Progenitor cell of endocrine pancreas (in vitro differentiated cells): ENCODE measurements at places on chromosomes 11 and 22. TPM values are rescaled to one million over a fixed set of nuclear protein-coding genes. Genes with fewer than 3 reads are reported as not detected.

DNA sequence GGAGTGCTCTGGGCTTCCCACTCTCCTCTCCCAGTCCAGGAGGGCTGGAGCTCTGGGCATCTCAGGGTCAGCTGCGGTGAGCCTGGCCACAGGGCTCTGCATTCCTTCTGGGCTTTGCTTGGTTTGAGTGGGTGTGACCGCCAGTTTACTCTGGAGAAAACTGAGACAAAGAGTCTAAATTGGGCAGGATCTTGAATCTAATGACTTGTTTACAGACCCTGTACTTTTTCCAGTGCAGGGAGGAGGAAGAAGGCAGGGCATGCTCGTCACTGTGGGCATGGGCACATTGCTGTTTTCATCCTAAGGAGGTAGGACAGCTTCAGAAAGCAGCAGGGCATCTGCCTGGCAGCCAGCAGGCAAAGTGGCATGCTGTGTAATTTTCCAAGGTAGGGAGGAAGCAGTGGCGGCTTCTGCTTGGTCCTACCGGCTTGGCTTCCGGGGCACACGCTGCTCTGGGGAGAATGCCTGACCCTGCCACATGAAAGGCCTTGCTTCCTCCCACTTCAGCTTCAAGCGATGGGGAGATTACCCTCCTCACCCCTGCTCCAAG, 22.9 kb downstream of the FLI1 start:
- no peak for DNase-seq
- no peaks in the 10 kb centered on the region for H3K36me3 ChIP-seq
- H3K4me1 ChIP-seq, result peaks cover 30% of the 10 kb centered on the region

GRCh38 chr11:59187587-59187986, 15.7 kb downstream of the DTX4 start:
- DNase-seq, result no peak
- peaks cover 37% of the 10 kb centered on the region for H3K4me1 ChIP-seq
- H3K4me3 ChIP-seq, result no peak overlapping the region
- H3K27me3 ChIP-seq, result no peaks in the 10 kb centered on the region

APOBEC3H gene
- not detected in 2 replicates for total RNA-seq

DNA sequence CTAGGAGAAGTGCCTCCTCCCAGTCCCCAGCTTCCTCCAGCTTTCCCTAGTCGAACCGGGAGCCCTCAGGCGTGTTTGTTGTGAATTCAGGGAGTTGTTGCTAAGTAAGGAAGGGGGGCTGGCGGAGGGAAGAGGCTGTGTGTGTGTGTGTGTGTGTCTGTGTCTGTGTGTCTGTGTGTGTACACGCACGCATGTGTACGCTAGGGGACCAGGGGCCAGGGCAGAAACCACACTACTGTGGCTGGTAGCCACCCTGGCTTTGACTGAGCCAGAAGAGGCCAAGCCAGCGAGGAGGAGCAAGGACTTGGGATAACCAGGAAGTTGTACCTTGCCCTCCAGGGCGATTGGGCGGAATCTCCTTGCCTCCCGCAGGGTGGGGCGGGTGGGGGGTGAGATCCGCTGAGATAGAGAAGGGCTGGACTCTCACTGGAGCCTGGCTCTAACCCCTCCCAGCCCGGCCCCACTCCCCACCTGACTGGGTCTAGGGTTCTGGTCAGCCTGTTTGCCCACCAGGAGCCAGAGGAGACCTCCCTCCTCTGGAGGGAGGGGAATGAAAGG, 7.5 kb downstream of the BCL9L start:
- H3K4me1 ChIP-seq, result peaks cover 62% of the 10 kb centered on the region
- no peak for DNase-seq
- H3K27ac ChIP-seq, result peak overlapping the region; percentile 91
- no peaks in the 10 kb centered on the region for H3K36me3 ChIP-seq
- H3K27me3 ChIP-seq, result no peaks in the 10 kb centered on the region

- no peak overlapping the region for H3K4me3 ChIP-seq
- peaks cover 7% of the 10 kb centered on the region for H3K4me1 ChIP-seq
- H3K36me3 ChIP-seq, result peaks cover 2% of the 10 kb centered on the region
Measured at GRCh38 chr11:67601098-67601497, 5.6 kb upstream of the NDUFV1 start.

- H3K4me3 ChIP-seq, result no peak overlapping the region
- no peak for DNase-seq
Measured at GRCh38 chr11:109075976-109076375, 346.0 kb upstream of the C11orf87 start.

C22orf15 gene
- not detected in 2 replicates for total RNA-seq

- peaks cover 3% of the 10 kb centered on the region for H3K36me3 ChIP-seq
- H3K4me1 ChIP-seq, result peaks cover 4% of the 10 kb centered on the region
- H3K27ac ChIP-seq, result peak overlapping the region; percentile 86
- no peak for DNase-seq
- no peaks in the 10 kb centered on the region for H3K27me3 ChIP-seq
- H3K4me3 ChIP-seq, result peak overlapping the region; percentile 85
Measured at GRCh38 chr11:2400762-2401435, 349 bp downstream of the TSSC4 start.

OR5F1 gene
- not detected in 2 replicates for total RNA-seq

F2 gene
- 21.8 and 22.8 TPM in 2 replicates for total RNA-seq

MAJIN gene
- not detected in 2 replicates for total RNA-seq

DNA sequence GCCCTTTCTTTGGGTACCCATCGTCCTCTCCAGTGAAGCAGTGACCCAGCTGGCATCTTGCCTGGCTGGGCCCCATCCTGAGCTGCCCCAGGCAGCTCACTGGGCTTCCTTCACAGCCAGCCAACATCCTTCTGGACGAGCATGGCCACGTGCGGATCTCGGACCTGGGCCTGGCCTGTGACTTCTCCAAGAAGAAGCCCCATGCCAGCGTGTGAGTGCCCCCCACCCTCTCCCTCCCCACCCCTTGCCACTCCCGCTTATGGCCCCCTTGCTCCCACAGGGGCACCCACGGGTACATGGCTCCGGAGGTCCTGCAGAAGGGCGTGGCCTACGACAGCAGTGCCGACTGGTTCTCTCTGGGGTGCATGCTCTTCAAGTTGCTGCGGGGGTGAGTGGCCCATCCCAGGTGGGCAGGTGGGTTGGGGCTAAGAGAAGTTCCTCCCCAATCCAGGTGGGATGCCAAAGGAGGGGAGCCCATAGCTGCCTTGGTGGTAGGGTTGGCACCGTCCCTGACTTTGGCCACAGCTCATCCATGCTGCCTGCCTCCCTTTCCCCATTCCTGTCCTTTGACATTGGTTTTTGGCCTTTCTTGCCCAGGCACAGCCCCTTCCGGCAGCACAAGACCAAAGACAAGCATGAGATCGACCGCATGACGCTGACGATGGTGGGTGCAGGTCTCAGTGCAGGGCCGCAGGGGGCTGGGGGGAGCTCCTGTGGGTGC, 6.8 kb upstream of the ANKRD13D start:
- H3K4me1 ChIP-seq, result peaks cover under 1% of the 10 kb centered on the region
- no peak overlapping the region for H3K27ac ChIP-seq
- H3K36me3 ChIP-seq, result peaks cover 6% of the 10 kb centered on the region

DNA sequence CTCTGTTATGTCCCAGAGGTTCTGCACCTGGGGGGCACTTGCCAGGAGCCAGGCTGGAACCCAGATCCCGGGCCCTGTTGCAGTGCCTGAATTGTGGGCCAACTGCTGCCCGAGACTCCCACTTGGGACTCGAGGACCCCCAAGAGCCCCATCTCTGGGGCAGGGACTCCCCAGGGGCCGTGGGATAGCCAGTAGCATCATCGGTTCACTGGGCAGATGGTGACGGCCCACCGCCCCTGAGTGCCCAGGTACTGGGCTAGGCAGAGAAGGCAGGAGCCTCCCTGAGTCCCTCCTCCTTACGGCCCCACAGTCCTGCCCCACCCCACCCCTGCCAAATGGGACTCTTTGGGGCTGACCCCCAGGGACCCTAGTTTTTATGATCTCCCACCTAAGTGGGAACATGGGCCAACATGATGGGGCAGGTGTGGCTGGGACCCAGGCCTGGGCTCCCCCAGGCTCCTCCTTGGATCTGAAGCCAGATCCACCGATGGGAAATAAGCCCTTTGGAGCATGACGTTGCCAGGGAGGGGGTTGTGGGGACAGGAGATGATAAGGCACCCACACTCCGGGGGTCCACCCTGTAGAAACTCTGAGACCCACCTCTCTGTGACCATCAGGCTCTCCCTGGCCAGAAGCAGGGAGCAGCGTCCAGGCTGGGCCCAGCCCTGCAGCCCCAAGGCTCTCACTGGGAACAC, 94.5 kb upstream of the FGF3 start:
- peaks cover 31% of the 10 kb centered on the region for H3K27me3 ChIP-seq
- H3K36me3 ChIP-seq, result no peaks in the 10 kb centered on the region
- no peak overlapping the region for H3K27ac ChIP-seq
- no peaks in the 10 kb centered on the region for H3K4me1 ChIP-seq

SCGB1D2 gene
- total RNA-seq, result not detected in 2 replicates

MCM5 gene
- 84.8 and 92.8 TPM in 2 replicates for total RNA-seq

DNA sequence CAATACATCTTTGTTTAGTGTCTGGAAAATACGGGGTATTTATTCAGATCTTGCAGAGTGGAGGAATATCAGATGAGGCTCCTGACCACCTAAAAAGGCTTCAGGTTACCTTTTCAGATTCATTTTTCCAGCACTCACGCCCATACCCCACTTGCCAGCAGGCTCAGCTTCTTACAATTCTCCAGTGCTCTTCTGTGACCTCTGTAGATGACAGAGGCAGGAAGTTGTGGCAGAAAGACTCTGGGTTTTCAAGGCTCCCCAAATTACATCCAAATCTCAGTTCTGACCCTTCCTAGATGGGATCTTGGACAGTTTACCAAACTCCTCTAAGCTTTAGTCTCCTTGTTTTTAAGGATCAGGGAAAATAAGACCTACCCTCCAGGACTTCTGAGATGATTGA, 61.1 kb downstream of the SYTL2 start:
- H3K4me3 ChIP-seq, result no peak overlapping the region
- H3K36me3 ChIP-seq, result no peaks in the 10 kb centered on the region
- DNase-seq, result no peak
- H3K4me1 ChIP-seq, result peaks cover 5% of the 10 kb centered on the region
- peaks cover 53% of the 10 kb centered on the region for H3K27me3 ChIP-seq

DNA sequence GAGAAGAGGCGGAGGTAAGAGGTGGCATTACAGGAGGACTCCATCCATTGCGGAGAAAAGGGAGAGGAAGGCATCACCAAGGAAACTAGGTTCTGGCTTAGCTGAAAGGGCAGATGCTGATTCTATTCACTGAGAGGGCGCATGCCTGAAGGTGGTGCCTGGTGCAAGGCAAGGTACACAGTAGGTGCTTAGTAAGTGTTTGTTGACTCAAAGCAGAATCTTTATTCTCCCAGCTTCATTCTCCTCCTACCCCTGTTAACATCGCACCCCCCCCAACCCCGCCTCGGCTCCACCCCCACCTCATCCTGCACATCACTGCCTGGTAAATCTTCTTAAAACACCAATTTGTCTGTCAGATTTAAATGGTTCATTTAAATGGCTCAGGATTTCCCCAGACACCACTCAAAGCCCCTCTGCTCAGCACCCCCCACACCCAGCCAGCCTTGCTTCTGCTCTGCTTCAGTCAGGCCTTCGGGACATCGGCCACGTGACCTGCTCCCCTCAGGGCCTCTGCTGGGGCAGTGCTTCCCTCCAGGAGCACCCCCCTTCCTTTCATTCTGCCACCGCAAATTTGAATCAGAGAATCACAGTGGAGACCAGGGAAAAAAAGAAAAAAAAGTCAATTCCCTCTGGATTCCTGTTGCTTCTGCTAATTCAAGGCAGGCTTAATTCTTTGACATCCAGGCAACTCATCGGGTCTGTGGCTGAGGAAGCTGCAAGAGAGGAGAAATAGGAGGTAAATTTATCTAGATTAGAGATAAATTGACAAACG, 17.8 kb upstream of the RCN1 start:
- peaks cover 22% of the 10 kb centered on the region for H3K27me3 ChIP-seq
- no peak for DNase-seq
- no peaks in the 10 kb centered on the region for H3K36me3 ChIP-seq
- H3K27ac ChIP-seq, result no peak overlapping the region
- no peak overlapping the region for H3K4me3 ChIP-seq

OR5B21 gene
- not detected in 2 replicates for total RNA-seq

DNA sequence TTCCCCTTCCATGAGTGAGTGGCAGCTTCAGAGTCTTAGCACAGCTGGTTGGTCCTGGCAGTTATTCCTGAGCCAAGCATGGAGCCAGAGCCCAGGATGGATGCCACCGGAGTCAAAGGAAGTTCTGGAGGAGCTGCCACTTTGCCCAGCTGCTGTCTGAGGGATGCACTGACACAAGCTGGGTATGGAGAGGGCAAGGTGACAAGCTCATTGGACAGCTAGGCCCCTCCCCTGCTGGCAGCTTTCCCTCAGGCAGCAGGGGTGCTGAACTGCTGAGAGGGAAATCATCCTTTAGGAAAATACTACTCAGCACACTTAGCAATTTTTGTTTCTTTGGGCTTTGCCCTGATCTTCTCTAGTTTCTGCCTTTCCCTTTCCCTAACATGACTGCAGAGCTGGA, 99.3 kb upstream of the SESN3 start:
- no peak overlapping the region for H3K27ac ChIP-seq
- peaks cover 9% of the 10 kb centered on the region for H3K4me1 ChIP-seq
- no peak for DNase-seq

GRCh38 chr11:61362542-61362875, 335 bp downstream of the TMEM138 start:
- H3K36me3 ChIP-seq, result peaks cover 3% of the 10 kb centered on the region
- peak overlapping the region; percentile 99 for H3K27ac ChIP-seq
- no peaks in the 10 kb centered on the region for H3K27me3 ChIP-seq
- H3K4me3 ChIP-seq, result peak overlapping the region; percentile 100

- H3K27me3 ChIP-seq, result peaks cover 38% of the 10 kb centered on the region
- no peaks in the 10 kb centered on the region for H3K4me1 ChIP-seq
- no peak overlapping the region for H3K4me3 ChIP-seq
- no peak for DNase-seq
Measured at GRCh38 chr22:48476577-48476976, 1351.1 kb downstream of the BRD1 start.

DNA sequence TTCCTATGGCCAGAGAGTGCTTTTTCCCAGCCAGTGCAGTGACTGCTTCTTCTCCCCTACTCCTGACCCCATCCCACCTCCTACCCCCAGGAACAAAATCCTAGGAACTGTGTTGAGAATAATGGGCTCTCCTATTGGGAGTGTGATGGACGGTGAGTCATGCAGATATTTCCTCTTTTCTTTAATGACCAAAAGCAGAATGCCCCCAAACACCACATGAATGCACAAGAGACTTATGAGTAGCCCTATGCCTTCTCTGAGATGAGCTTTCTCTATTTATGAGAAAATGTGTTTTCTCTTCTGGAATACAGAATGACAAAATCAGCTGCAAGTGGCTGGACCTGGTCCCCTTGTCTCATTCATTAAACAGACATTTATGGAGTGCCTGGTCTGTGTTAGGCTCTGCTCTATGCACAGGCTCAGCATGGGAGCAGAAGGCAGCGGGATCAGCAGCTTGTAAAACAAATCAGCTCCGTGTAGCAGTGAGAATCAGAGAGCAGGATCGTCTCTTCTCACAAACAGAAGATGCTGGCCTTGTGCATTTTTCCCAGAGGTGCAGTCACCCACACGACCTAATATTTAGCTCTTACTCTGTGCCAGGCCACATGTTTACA, 47.5 kb upstream of the GALNT18 start:
- H3K4me3 ChIP-seq, result no peak overlapping the region
- H3K27me3 ChIP-seq, result peaks cover 8% of the 10 kb centered on the region
- H3K4me1 ChIP-seq, result no peaks in the 10 kb centered on the region
- H3K27ac ChIP-seq, result no peak overlapping the region
- DNase-seq, result no peak
